ENCODE measurements at places on chromosomes 13 and 19.
A peak's percentile ranks its signal among the peaks of the same experiment; 100 is the strongest.

DNA sequence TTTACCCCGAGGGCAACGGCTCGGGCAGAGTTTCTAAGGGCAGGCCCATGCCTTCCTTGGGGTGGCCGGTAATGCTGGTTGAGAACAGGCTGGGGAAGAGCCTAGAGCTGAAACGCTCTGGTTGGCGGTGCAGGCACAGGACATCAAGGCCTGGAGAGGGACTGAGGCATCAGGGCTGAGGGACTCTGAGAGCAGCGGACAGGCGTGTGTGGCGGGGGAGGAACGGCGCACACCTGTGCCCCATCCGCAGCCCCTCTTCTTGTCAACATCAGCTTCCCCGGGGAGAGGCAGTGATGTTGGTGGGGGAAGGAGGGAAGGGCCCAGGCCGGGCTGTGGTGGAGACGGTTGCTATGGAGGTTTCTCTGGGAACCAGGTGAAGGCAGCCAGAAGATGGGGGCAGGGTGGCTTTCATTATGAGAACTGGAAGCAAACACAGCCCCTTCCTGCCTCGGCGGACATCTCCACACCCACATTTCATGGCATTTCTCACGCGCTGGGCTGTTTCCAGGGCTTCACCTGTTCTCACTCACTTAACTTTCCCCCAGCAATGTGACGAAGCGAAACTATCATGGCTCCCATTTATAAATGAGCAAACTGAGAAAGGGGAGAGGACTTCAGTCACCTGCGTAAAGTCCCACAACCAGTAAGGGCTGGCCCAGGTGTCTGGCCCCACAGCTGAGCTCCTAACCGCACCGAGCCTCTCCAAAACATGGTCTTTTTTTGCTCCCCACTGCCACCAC, 8.2 kb upstream of the ATF5 start:
- DNase-seq = no peak

- no peak for DNase-seq
These were observed 353.0 kb upstream of the KLF12 start for GRCh38 chr13:74487091-74487722.

- DNase-seq = no peak
These were observed 25.9 kb downstream of the ACSBG2 start for GRCh38 chr19:6161271-6161850.

DNA sequence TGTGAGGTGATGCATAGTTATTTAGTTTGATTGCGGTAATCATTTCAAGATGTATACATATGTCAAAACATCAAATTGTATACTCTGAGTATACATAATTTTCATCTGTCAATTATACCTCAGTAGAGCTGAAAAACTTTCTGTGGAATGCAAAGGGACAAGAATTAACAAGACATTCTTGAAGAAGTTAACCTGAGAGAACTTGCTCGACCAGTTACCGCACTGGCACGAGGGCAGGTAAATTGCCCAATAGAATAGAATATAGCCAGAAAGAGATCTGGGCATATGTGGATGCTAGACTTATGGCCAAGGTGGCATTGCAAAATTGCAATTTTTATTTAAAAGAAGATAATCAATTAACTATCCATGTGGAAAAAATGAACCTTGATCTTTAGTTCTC, 42.3 kb upstream of the GJB6 start:
- DNase-seq = no peak

DNA sequence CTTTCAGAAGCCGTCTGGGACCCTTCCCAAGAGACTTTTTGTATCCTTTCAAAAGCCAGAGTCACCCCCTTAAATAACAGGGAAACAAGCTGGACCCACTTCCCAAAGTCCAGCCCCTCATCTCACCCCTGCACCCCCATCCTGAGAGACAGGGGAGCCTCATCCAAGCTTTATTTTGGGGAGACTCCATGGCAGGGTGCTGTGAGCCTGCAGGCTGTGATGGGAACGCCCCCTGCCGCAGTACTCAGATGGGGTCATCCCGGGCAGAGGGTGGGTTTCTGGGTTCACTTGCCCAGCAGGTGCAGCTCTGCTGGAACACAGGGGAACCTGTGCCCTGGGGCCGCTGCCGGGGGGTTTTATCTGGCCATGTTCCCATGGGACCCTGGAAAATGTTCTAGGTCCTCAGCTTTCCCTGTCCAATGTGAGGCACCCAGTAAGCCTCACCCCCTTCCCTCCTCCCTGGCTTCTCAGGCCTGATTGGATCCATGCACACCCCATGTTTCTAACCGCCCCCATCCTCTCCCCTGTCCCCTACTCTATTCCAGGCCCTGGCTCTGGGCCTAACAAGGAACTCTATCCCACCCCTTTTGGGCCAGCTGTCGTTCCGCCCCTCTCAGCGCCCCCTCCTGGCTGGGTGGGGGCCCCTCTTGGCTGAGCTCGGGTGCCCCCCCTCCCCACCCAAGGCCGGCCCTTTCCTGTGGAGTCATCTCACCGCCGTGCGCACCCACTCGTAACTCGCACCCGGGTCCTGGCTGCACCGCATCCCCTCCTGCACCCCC, 1.0 kb downstream of the HIF3A start:
- no peak for DNase-seq

DNA sequence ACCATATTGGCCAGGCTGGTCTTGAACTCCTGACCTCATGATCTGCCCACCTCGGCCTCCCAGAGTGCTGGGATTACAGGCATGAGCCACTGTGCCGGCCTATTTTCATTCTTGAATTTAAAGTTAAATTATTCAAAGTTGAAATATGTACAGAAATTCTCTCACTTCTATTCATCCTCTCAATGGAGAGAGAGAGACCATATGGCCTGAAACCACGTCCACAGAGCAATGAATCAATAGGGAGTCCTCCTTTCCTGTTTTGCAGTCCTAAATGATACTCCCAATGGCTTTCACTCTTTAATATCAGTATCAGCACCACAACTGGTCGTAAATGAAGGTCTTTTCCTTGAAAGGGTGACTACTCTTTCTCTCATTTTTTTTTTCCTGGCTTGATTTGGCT, 30.5 kb upstream of the KCTD4 start:
- DNase-seq = no peak

GRCh38 chr13:106103779-106104178, 431.7 kb downstream of the EFNB2 start:
- no peak for DNase-seq

DNA sequence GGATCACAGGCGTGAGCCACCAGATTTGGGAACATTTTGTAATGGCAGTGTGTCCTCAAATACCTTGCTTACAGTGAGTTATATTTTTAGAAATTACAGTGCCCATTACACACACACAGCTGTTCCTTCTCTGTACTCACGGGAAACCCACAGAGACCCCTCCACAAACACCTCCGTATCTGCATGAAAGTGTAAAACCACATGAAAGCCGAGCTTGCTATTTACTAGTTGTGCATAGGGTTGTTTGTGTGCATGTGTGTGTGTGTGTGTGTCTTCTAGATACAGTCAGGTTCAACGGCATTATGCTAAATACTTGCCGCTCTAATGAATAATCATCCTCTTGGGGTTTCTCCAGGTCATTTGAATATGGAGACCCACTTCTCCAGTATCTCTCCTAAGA, 22.3 kb upstream of the LILRA2 start:
- DNase-seq = no peak

DNA sequence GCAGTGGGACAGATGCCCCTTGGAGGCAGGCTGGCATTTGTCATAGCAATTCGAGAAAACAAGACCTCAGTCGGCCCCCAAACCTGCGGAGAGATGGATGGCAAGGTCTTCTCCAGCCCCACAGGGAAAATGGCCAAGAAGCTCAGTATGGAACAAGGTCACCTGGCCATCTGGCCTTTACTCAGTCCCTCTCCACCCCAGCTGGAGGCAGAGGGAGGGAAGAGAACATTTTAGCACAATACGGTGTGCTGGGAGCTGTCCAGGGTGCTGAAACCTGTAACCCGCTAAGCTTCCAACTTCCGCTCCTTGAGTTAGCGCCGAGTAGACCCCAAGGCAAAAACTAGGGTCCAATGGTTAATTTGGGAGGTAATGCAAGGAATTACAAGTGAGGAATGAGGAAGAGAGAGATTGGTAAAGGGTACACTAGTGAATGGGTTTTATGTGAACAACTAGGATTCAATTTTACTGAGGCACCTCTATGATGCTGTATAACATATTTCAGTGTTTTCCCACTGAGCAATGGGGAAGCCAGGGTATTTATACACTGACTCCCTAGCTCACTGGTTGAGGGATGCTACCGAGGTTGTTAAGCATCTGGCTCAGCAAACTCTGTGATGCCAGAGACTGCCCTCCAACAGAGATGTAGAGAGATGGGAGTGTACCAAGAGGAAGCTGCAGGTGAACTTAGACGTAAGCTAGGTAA, 64.3 kb downstream of the CACNA1A start:
- DNase-seq = peak; percentile 7

DNA sequence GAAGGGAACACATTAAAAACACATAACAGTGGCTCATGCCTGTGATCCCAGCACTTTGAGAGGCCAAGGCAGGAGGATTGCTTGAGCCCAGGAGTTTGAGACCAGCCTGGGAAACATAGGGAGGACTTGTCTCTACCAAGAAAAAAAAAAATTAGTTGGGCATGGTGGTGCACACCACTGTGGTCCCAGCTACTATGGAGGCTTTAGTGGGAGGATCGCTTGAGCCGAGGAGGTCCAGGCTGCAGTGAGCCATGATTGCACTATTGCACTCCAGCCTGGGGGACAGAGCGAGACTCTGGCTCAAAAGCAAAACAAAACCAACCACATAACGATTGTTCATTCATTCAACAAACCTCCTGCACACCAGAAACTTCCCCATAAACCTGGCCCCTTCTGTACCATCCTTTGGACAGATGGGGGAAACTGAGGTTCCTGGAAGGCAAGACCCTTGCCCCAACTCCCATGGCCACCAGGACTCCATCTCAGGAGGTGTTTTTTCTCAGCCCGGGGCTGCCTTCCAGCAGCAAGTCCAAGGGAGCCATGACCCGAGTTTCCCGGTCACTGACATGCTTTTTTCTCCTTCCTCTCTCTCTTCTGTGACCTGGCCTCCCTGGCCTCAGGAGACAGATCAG, 4.3 kb downstream of the FOSB start:
- no peak for DNase-seq

DNA sequence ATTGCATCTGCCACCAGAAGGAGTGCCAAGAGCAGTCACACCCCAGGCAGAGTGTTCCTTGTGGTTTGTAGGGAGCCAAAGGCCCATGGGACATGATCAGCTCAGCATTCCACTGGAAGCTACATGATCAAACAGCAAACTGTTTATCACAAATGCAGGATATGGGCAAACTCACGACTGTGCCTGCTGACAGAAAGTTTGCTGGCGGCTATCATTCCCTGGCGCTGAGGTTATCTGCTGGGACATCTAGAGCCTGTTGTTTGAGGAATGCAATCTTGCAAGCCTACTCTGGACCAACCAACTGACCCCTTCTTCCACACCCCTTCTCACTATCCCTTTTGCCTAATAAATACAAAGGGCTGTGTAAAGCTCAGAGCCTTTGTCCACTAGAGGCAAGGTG, 7.7 kb upstream of the ZNF613 start:
- no peak for DNase-seq

DNA sequence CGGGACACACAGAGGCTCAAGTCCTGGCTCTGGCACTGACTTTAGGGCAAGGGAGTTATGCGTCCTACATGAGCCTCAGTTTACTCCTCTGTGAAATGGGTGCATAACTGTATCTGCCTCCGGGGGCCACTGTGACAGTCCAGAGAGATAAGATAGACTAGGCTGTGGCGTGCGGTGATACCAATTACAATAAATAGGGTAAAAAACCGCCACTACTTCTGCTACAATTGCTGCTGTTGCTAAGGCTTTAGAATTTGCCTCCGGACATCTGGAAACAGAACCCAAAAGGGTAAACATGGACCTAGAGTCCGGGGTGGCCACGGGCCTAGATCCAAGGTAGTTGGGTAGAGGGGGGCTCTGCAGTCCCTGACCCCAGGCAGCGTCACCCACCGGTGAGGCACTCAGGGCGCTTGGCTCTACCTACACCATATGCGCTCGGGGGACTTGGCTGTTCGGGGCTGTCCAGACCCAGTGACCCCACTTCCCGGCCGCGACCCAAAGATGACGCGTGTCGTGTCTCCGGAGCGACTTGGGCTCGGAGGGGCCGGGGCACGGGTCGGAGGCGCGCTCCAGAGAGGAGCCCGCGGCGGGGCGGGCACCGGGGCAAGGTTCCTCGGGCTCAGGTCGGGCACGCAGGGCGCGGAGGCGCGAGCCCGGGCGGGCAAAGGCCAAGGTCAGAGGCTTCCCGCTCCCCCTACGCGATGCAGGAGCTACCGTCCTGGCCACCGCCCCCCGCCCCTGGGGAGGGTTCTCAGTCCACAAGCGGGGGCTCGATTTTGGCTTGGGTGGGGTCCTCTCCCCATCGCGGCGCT, 1.1 kb downstream of the INSR start:
- no peak for DNase-seq

GRCh38 chr13:39779337-39780265, 124.1 kb downstream of the COG6 start:
- DNase-seq = no peak

GRCh38 chr19:12792853-12793289, 1.6 kb downstream of the JUNB start:
- no peak for DNase-seq

GRCh38 chr19:49020931-49021895, 2.9 kb downstream of the CGB3 start:
- DNase-seq = no peak

DNA sequence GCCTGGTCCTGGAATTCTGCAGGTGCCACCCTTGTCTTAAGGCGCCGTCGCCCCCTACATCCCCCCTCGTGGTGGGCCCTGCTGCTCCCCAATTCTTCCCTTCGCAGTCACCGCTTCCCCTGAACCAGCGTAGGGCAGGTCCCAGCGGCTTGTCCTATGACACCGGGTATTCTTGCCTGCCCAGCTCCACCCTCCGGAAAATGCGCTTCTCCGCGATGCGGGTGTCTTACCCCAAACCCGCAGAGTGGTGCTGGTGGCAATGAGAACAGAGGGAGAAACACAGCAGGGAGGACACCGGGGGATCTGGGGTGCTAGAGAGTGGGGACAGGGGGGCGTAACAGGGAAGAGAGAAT, 9.0 kb downstream of the ZNF808 start:
- DNase-seq = no peak

DNA sequence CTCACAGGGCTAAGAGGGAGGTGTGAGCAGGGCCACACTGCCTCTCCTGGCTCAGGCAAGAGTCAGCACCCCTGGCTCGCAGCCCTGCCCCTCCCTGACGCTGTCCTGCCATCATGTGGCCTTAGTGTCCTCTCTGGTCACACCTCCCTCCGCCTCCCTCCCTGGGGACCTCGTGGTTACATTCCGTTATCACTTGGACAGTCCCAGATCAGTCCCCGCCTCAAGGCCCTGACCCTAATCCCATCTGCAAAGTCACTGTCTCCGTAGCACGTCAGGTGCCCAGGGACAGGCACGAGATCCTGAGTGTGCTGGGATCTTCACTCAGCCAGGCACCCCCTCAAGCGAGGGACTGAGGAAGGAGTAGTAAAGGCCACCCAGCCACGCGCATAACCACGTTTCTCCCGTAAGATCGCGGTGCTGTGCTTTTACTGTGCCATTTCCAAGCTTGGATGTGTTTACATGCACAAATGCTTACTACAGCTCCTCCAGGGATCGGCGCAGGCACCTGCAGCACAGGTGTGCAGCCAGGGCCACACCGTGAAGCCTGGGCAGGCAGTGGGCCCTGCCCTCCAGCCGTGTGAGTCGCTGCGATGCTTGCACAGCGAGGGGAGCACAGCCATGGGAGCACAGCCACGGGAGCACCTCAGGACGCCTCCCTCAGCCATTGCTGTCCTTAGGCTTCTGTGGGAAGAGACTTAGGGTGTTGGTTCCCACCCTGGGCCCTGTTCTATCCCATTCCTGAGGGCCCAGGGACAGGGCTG, 10.7 kb upstream of the TMEM255B start:
- DNase-seq = no peak
